Mesothelial cell of epicardium (in vitro differentiated cells): ENCODE measurements at places on chromosomes 12 and 14. TPM values are rescaled to one million over a fixed set of nuclear protein-coding genes. Genes with fewer than 3 reads are reported as not detected.

KRT79 gene
- total RNA-seq = not detected in 3 replicates

TMEM233 gene
- total RNA-seq = not detected in 3 replicates

DNA sequence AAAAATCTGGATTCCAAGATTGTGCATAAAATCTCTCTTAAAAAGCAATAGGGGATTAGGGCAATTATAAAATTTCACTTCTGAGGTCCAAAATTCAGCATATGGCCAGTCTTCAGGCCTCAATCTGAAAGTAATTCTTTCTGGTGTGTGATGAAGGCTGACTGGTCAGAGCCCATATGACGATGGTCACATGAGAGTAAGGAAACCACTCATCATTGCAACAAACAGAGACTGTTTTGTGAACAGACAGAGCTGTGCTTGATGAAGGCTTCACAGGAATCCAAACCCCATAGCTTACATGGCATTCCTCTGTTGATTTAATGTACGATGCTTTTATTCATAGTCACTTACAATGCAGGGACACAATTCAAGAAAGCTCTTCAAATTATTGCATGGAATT is 238.1 kb downstream of the APAF1 start:
- DNase-seq = no peak

- DNase-seq = no peak
Measured at GRCh38 chr12:24363177-24363754, 413.8 kb upstream of the SOX5 start.

DNA sequence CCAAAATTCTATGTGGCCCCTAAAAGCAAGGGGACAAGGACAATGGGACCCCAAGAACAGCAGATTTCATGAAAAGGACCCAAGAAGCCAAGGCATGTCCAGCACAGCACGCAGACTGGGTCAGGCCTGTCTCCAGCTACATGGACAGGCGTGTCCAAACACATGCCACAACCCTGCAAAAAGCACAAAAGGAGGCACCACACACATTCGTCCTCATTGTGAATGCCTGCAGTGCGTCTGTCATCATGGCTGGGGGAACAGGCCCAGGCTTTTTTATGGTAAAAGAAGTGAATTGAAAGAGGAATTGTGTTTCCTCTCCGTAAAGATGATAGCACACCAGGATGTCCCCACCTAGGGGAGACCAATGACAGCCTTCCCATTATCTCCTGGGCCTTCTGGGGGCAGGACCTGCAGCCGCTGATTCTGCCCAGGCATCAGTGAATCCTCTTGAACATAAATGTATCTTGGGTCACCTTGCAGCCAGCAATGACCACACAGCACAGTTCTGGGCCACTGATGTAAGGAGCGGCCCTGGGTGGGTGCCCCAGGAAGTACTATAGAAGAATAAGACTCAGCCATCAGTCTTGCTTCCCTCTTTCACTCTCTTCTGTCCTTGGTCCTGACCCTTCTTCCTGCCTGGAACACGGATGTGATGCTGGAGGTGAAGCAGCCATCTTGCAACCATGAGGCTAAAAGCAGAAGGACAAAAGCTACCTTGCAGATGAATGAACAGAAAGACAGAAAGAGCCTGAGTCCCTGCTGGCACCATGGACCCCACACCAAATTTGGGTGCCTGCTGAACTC is 29.8 kb upstream of the C14orf180 start:
- DNase-seq = peak; percentile 20

GRCh38 chr12:6763380-6763779 is 2.8 kb upstream of the PTMS start:
- DNase-seq = no peak

GRCh38 chr12:100398307-100398706 is 41.4 kb downstream of the SLC17A8 start:
- DNase-seq = no peak

DNA sequence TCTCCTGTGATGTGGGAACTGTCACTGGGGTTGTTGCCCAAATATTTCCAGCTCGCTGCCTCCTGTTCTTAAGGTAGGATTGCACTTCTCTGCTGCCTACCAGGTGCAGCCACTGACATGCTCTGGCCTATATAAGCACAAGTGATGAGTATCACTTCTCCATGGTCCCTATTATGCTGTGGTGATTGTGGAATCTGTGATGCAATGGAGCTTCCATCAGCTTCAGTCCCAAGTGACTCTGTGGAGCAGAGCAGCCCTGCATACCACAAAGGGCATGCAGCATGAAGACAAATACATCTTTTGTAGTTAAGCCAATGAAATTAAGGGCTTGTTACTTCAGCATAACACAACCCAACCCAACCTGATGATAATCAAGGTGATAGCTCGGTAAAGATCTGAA is 43.5 kb downstream of the CKAP4 start:
- no peak for DNase-seq
